Stimulated activated CD4-positive, alpha-beta T cell treated with anti-CD3 and anti-CD28 coated beads, Interleukin-4, amount 100 ng/mL, for 48 hours (primary cell): ENCODE measurements at places on chromosomes 3 and 15.

DNA sequence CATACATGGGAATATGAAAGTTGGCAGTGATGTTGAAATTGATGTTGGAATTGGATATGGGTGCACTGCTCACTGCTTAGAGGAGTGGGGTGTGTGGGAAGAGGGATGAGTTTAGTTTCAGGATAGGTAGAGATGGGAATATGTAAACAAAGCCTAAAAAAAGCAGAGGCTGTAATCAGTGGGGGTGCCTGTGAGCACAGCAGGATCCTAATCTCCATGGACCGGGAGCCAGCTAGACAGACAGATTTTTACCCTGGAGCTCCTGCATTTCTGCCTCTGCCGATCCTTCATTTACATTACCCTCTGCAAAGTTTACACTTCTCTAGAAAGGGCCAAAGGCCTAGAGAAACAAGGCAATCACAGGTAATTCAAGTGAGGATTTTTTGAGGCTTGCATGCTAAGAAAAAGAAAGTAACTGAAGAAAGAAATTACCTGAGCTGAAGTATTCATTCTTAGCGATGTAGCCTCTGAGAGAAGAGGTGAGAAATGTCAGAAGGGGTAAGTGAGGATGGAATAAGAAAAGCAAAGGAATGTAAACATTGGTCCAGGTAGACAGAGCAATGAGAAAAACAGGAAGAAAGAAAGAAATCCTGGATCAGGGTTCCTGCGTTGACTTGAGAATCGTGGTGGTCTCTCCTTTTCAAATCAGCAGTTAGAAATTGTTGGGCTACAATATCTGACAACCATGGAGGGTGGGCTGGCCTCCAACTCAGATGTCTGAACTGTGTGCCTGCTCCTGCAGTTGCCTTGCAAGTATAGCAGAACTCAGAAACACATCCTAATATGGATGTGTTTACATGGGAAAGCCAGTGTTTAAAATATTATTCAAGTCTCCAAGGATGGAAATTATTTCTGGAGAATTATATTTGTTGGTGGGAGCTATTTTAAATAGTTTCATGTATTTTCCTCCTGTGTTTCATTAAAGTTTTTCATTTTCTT is 79.8 kb downstream of the CRTC3 start:
- no peak for DNase-seq

DNA sequence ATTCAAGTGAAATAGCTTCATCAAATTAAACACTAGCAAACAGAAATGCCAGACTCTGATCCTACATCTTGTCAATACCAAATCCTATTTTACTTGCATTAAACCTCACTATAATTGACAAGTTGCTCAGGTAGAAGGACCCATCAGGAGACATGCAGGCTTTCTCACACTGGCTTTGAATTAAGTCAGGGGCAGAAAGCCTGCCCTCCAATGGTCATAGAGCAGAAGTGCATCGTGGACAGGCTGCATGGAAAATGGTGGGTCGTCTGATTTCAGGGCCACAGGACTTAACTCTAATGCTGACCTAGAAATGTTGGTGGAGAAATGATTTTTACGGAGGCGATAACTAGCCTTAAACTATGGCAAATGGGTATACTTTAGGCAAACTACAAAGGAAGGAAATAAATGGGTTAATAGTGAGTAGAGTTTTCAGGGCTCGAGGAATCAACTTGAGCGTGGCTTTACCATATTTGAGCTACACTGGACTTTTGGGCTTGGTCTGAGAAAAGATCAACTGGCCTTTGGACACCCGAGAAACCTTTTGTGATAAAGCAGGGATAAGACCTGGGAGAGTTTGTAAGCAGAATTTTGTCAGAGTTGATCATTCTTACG is 283.9 kb downstream of the GRM7 start:
- DNase-seq = no peak

DNA sequence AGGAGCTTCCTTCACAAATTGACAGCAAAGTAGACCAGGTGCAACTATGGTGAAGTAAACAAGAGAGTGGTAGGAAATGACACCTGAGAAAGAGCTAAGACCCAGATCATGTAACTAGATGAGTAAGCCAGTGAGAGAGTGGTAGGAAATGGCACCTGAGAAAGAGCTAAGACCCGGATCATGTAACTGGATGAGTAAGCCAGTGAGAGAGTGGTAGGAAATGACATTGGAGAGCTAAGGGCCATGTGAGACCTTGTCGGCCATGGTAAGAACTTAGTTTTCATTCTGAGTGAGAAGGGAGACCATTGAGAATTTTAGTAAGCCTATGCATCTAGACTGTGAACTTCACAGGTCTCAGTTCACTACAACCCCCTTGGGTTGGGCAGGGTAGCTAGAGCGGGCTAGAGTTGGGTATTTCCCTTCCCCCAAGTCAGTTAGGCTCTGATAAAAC is 5.4 kb upstream of the SENP7 start:
- DNase-seq = no peak

DNA sequence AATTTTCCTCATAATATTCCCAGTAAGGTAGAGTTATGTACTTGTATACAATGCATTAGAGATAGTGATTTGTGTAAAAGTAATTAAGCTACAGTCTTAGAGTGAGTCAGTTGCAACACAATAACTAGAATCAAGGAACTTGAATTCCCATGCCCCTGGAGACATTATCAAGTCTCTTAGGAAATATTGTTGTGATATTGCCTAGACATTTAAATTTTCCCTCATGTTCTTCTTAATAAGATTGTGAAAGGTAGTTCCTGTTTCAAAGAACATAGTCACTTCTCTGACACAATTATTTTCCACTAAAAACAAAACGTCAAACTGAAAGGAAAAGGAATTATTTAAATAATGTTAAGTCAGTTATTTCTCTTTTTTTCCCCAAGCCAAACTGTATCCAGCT is 13.0 kb upstream of the ATP1B3 start:
- DNase-seq = no peak

DNA sequence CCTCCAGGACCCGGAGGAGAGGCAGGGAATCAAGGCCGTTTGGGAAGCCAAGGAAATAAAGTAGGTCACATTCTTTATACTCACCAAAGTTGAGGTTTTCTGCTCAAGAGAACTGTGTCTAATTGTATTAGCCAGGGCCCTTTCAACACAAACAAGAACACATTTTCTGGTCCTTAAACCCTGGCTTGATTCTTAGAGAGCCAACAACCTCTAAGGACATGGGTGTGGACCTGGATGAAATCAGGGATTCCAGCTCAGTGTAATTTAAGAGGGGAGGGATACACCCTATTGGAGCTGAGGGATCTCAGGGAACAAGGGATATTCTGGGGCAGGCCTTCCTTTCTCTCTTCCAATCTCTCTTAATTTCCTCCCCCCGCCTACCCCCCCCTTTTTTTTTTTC is 104.8 kb downstream of the COL6A6 start:
- DNase-seq = no peak

DNA sequence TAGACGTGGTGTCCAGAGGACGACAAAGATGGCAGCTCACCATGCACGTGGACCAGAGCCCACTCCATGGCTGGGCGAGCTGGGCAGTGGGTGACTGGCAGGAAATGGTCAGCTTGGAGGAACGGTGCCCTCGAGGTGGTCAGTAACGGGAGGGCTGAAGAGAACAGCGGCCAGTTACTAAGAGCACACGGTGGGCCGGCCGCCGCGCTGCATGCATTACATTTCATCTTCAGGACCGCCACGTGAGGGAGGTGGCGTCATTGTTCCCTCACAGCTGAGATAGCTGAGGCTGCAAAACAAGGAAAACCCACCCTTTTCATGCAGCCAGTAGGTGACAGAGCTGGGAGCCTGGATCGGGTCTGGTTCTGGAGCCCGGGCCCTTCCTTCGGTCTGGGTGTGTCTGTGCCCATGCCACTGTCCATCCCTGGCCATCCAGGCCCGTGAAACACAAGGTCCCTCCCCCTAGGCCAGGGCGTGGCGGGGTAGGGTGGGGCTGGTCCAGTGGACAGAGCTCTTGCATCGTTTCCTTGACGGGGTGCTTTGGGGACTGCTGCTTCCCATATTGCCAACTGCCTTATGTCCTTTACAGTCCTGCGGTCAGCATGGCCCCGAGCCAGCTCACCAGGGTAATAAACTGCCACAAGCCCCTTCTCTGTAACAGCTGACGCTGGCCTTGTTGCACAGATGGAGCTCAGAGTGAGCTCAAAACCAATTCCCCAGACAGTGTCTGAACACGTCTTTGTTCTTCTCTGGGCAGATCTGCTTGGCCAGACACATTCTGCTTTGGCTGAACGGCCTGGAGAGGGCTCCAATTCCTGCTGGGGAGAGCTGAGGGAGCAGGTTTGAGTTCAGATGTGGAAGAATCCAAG is 51.8 kb downstream of the RGMA start:
- no peak for DNase-seq

GRCh38 chr3:38404286-38404685 is 49.4 kb upstream of the ACVR2B start:
- DNase-seq = no peak

- no peak for DNase-seq
Observed at GRCh38 chr15:61092361-61093157, 136.5 kb downstream of the RORA start.

- no peak for DNase-seq
Observed at GRCh38 chr15:72787526-72787925, 4.0 kb upstream of the ADPGK start.

DNA sequence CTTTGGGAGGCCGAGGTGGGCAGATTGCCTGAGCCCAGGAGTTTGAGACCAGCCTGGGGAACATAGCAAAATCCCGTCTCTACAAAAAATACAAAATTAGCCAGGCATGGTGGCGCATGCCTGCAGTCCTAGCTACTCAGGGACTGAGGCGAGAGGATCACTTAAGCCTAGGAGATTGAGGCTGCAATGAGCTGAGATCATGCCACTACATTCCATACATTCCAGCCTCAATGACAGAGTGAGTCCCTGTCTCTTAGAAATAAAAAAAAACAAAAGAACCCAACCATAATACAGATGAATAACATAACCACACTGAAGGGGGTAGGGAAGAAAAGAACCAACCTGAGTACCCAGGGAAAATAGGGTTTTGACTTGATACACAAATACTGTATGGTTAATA is 19.7 kb upstream of the CGNL1 start:
- DNase-seq = no peak

DNA sequence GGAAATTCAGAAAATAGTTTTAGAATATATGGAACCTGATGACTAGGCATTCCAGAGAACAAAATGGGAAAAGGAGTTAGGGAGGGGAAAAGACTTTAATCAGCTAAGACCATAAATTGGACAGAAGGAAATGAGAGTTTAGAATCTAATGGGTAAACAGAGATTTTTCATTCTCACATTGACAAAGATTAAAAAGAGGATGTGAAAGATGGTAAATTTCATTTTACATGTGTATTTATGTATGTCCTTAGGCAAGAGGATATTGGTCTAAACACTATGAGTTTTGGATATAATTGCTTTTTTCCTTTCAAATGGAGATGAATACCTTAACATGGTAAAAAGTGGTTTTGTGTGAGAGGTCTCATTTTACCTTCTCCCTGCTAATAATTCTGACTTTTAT is 1021.9 kb downstream of the NSUN3 start:
- no peak for DNase-seq

- no peak for DNase-seq
Observed at GRCh38 chr15:91521996-91522395, 331.5 kb upstream of the SLCO3A1 start.

GRCh38 chr3:141469720-141470119 is 17.1 kb upstream of the RASA2 start:
- DNase-seq = no peak

GRCh38 chr15:70602281-70602680 is 161.1 kb downstream of the UACA start:
- DNase-seq = no peak

DNA sequence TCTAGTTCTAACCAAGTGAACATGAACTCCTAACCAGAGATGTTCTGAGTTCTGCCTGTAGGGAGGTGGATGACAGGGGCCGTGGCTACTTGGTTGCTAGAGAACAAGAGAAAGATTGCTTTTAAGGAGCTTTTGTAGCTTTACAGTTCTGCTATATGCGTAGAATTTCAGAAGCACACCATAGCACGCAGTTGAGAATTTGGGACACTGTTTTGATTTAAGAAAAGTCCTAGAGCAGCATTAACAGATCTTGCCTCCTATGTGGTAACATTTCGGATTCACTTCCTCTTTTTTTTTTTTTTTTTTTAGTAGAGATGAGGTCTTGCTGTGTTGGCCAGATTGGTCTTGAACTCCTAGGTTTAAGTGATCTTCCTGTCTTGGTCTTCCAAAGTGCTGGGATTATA is 181.7 kb downstream of the TCF12 start:
- DNase-seq = no peak

DNA sequence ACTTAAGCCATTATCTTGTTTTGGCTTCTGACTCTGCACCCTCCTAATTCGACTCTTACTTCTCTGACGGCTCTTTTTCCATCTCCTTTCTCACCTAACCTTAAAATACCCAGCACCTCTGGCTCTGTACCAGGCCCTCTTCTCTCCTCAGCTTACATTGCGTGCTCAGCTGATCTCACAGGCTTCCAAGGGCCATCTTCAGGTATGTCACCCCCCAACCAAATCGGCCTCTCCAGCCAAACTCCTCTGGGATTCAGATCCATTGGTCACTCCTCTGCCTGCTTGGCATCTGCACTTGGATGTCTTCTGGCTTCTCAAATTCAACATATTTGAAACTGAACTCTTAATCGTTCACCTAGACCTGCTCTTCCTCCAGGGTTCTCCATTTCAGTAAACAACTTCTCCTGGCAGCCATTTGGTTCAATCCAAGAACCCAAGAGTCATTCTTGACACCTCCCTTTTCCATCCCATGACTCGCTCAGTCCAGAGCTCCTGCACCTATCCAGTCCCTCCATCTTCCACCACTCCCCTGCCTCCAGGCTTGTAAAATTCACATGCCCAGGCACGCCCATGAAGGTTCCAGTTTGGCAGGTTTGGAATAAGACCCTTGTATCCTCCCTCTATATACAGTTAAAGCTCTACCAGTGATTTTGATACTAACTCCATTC is 35.2 kb upstream of the SLC41A3 start:
- DNase-seq = no peak

DNA sequence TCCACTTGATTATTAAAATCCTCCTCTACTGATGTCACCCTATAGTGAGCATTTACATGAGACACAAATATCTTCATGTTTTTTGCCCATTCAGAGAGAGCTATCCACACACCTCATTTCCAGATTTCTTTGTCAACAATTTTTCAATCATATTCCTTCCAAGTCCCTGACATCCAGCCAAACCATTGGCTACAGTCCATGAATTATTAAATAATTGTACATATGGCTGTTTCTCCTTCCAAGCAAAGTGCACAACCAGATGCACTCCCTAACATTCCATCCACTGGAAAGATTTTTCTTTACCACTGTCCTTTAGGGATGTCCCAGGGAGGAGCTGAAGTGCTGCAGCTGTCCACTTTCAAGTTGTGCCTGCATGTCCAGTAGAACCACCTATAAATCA is 328.0 kb upstream of the MDFIC2 start:
- no peak for DNase-seq
